IMR-90 (cell line): ENCODE measurements at places on chromosomes 3 and 15. TPM values are rescaled to one million over a fixed set of nuclear protein-coding genes. Genes with fewer than 3 reads are reported as not detected.
A peak's percentile ranks its signal among the peaks of the same experiment; 100 is the strongest.

- no peak for DNase-seq
Measured at GRCh38 chr3:53716998-53717397, 129.2 kb downstream of the CHDH start.

DNA sequence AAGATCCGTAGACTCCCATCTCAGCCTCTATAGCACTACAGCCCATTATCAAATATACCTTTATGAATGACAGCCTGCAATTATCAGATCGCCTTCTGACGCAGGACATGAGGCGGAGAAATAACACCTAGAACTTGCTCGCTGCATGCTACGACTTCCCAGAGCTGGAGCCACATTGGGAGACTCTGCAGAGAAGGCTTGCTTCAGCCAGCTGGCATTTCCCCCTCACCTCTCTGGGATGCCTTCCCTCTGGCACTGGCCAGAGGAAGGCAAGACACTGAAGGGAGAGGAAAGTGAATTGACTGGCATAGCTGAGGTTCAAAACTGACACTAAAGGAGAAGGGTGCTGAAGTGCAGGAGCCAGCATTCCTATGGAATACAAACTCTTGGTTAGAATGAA, 131.7 kb downstream of the GABRB3 start:
- DNase-seq = no peak

DNA sequence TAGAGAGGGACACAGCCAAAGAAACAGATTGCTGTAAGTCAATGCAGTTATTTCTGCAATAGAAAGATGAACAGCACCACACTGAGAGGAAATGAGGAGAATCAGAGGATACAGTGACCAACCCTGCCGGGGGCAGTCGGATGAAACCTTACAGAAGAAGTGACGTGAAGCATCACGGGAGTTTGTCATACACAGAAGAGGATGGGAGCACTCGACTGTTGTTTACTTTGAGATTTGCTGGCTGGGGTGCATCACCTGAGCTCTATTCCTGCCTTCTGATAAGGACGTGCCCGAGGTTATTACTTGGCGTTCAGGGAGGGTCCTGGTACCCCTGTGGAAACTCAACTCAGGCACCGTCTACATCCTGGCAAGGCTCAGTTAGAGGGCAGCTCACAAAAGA, 45.4 kb downstream of the MAGEF1 start:
- no peak for DNase-seq

DNA sequence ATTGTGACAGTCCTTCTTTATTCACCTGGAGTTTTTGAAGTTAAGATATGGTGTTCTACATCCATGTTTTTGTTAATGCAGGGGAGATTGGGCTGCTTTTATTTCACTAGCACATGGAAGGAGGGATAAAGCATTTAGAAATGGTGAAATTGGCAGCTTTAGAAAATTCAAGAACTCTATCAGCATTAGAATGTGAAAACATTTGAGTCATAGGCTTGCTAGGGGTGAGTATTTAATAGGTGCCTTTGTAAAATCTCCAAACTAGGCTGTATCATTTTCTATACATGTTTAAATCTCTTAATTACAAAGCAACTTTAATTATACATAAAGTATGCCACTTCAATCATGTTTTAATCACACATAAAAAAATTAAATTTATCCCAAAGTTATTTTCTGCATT, 12.9 kb downstream of the NLGN1 start:
- no peak for DNase-seq

DNA sequence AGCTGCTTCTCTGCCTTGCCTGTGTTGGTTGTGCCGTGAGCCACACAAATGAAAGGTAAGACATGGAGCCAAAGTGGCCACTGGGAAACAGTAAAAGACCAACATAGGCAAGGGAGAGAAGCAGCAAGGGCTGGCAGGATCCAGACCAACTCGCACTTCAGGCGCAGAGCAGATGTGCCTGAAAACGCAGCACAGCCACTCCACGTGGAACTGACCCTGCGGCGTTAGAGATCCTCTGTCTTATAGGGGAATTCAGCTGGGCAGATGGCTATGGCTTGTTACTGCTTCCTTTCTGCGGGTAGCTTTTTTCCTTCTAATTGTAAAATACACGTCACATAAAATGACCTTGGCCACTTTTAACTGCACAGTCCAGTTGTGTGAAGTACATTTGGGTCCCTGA, 10.4 kb upstream of the GHRL start:
- no peak for DNase-seq

C15orf61 gene
- total RNA-seq = 1.4 and 1.7 TPM in 2 replicates

GRCh38 chr15:52023169-52023922, 4.3 kb downstream of the MAPK6 start:
- no peak for DNase-seq

HLTF gene
- total RNA-seq = 39.1 and 48.0 TPM in 2 replicates

CHRNA5 gene
- total RNA-seq = 0.54 and 1.4 TPM in 2 replicates

CADM2 gene
- under 0.01 TPM in 1 of 2 replicates, not detected in the other for total RNA-seq

GRCh38 chr3:163490119-163490518, 1588.2 kb downstream of the SI start:
- DNase-seq = no peak

DNASE1L3 gene
- not detected in 2 replicates for total RNA-seq

MEIS2 gene
- 50.3 and 71.3 TPM in 2 replicates for total RNA-seq

DNA sequence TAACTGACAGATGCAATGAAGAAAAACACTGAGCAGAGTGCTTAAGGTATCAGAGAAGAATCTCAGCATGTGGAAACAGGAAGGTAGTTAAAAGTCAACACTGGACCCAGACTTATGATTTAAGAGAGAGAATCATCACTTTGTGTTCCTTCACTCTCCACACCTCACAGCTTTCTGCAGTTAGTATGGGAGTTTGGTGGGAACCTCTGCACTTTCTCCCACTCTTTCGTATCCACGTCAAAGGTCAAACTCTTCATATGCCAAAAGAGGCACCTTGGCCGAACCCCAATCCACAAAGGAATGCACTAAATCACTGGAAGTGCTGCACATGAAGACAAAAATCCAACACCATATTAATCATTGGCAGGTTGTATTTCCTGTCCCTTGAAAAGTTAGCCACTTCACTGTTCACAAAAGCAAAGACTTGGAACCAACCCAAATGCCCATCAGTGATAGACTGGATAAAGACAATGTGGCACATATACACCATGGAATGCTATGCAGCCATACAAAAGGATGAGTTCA, 361.2 kb downstream of the MAGI1 start:
- no peak for DNase-seq

DNA sequence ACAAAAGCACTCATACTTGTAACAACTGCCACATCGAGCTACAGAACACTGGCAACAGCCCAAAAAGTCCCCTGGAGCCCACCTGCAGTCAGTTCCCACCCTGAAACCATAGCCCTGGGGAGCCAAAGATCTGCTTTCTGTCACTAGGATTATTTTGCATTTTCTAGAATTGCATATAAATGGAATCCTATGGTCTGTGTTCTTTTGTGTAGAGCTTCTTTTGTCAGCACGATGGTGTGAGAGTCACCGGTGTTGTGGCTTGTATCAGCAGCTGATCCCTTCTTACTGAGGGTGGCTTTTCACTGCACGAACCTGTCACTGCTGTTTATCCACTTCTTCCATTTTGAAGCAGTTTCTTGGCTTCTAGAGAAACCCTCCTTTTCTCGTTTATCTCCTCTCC, 60.1 kb upstream of the PRR23E start:
- no peak for DNase-seq

DNA sequence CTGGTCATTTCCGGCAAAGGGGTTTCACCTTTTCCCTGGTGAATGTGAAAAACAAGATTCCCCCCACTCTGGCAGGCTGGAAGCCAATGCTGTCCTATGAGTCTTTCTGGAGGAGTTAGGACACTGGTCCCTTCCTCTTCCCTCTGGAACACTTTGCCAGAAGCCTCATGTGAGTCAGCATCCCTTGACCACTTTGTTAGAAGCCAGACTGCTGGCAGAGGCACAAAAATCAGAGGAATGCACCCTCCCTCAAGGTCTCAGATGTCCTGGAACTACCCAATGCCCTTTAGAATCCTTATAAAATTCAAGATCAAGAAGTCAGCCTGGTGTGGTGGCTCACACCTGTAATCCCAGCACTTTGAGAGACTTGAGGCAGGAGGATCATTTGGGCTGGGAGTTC, 26.6 kb downstream of the ITGB5 start:
- DNase-seq = peak; percentile 96

DNA sequence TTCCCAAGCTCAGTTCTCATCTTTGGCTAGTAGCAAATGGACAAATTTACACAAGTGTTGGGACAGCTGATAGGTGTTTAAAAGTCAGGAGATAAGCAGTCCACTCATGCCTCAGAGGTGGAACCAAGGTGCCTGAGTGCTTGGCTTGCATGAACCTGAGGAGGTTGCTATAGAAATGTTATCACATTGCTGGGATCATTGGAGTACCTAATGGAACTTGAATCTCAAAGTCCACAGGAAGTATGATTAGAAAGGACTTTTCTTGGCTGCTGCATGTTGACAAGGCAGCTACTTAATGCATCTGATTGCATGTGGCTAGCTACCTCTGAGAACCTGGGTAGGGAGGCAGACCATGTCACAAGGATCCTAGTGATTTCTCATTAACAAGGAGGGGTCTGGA, 39.5 kb upstream of the C3orf80 start:
- no peak for DNase-seq

- DNase-seq = no peak
Measured at GRCh38 chr15:67422296-67422695, 98.6 kb upstream of the C15orf61 start.

SLC41A3 gene
- total RNA-seq = 26.7 and 30.5 TPM in 2 replicates

- DNase-seq = no peak
Measured at GRCh38 chr3:186534113-186534669, 10.0 kb downstream of the CRYGS start.

DNA sequence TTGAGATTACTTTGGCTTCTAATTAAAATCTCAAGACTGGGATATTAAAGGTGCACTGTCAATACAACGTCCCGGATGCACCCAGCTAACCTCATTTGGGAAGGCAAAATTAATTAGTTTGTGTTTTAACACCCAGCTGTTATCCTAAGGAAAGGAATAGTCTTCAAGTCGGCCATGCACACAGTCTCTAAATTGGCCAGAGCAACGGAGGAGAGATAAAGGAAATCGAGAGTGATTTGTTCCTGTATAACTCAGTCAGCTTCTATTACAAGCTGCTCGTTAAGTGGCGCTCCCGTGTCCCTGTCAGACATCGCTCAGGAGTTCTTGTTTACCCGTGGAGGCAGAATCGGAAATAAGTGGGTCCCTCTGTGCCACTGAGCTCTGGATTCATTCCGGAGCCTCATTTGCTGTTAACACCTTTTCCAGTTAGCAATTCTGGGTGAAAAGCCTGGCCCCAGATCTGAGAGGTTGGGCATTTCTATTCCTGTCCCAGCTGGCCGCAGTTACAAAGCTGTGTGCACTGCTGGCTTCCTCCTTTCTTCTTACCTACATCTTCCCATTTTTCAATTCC, 63.9 kb downstream of the ST8SIA2 start:
- no peak for DNase-seq

MYH15 gene
- total RNA-seq = 0.28 and 0.36 TPM in 2 replicates

GABRG3 gene
- total RNA-seq = not detected in 2 replicates

- DNase-seq = no peak
Measured at GRCh38 chr3:42504334-42505127, 2.1 kb downstream of the VIPR1 start.

BCHE gene
- 1.6 and 1.9 TPM in 2 replicates for total RNA-seq

- DNase-seq = peak; percentile 36
Measured at GRCh38 chr15:89654301-89654761, 936 bp downstream of the KIF7 start.

CAND2 gene
- 2.5 and 2.9 TPM in 2 replicates for total RNA-seq

DNA sequence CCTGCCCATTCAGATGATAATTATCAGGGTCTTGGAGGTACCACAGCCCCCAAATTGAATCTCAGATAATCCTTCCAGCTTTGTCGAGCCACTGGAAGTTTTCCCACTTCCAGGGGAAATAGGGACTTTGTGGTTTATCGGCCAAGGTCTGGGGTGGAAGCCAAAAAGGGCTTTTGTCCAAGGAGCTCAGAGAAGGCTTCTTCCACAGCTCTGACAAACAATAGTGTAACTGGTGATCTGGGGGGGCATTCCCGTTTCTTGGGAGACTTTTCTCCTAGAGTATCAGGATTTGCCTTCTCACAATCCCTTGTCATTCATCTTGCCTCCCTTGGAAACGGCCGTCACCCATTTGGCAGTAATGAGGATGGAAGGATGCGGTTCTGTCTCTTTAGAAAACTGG, 18.4 kb downstream of the SRGAP3 start:
- no peak for DNase-seq

DNA sequence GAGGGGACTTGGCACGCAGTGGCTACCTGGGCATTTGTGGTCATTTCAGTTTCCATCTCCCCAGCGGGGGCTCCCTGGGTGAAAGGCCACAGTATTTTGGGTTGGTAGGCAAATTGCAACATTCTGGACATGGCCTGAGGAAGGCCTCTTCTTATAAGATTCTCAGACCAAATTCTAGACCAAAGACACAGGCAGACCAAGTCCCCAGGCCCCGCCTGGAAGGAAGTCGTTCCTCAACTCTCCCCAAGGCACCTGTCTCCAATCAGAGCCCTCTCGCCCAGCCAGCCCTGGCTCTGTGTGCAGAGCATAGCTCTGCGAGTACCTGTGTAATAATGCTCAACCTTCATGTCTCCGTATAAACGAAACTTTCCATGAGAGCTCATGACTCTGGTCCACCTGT, 53.1 kb downstream of the GRIP2 start:
- no peak for DNase-seq

IQSEC1 gene
- total RNA-seq = 5.9 and 6.4 TPM in 2 replicates

DNA sequence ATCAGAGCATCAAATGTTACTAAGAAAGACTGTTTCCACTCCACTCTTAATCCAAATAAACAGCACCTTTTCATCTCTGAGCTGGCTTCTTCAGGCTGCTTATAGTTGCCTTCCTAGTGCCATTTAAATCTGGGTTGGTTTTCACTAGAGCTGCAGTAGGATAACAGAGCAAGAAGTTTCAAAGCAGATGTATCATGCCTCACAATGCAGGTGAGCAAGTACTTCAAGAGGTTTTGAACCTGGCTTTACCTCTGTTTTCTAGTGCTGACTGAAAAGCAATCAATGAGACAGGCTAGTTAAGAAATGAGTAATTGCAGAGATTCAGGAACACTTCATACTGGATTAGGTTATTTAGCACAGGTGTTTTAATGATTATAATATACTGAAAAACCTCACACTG, 147.7 kb upstream of the SATB1 start:
- no peak for DNase-seq

MUC20 gene
- total RNA-seq = not detected in 2 replicates

DNA sequence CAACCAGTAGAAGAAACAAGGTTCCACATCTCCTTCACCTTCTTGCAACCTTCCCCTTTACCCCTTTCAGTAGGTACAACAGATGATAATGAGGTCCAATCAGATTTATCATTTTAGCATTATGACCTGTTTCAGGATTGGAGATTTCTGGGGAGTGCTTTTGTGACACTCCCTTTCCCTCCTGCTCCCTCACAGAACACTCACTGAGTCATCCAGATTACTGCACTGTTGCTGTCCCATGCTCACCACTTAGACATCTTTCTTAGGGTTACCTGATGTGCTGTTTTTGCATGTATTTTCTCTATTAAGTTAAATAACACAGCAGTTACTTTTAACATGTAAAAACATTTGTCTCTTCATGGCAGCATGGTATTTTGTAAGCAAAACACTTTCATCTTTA, 118.5 kb downstream of the MFSD1 start:
- no peak for DNase-seq

DNA sequence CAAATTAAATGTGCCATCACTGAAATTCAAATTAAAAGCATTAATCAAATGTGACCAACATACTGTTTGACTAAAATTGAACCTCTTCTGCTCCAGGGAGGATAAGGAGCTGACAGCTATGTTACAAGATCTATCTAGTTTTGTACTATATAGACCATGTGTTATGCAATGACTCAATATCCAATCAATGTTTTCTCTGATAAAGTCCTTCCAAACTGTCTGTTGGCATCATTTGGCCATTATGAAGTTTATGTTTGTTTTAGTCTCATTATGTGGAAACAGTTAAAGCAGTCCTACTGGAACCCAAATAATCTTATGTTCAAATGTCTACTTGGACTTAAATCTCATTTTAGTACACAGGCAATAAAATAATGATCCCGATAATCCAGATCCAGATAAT, 267.0 kb upstream of the THBS1 start:
- DNase-seq = no peak
